ENCODE measurements at places on chromosomes 2 and 18.

GRCh38 chr2:73131807-73132206 is 19.1 kb upstream of the RAB11FIP5 start:
- no peak for DNase-seq

DNA sequence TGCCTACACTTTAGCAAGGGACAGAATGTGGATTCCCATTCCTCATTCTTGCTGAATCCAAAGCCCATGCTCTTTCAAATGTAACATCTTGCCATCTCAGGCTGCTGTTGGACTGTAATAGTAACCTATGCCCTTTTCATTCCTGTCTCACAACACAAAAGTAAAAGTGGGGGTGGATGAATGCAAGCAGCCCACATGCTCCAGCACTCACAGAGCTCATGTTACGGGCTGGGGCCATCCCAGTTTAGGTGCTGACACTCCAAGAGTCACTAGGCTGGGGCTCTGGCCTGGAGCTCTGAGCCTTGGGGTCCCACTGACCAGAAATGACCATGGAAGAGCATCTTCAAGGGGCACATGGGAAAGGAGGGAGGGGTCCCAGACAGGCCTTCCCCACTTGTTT is 47.6 kb downstream of the CCBE1 start:
- DNase-seq: no peak

- DNase-seq: no peak
Measured at GRCh38 chr2:224569654-224570053, 15.5 kb downstream of the CUL3 start.

GRCh38 chr2:20225294-20226151 is 593 bp upstream of the SDC1 start:
- no peak for DNase-seq

DNA sequence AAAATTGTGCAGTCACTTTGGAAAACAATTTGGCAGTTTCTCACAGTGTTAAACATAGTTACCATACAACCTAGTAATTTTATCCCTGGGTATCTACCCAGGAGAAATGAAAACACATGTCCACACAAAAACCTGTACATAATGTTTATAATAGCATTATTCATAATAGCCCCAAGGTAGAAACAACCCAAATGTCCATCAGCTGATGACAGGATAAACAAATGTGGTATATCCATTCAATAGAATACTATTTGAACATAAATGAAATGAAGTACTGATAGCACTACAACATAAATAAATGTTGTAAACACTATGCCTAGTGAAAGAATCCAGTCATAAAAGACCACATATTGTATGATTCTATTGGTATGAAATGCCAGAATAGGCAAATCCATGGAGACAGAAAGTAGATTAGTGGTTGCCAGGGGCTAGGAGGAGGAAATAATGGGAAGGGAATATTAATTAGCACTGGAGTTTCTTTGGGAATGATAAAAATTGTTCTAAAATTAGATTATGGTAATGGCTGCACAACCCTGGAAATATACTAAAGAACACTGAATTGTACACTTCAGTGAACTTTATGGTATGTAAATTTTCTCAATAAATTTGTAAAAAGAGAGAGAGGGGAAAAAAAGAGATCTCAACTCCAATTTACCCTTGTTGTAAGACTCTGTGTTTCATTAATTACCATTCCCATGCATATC is 20.8 kb upstream of the VIT start:
- DNase-seq: no peak

GRCh38 chr2:203763938-203764664 is 57.7 kb downstream of the CD28 start:
- no peak for DNase-seq

GRCh38 chr2:216056739-216057138 is 24.9 kb downstream of the PECR start:
- no peak for DNase-seq

DNA sequence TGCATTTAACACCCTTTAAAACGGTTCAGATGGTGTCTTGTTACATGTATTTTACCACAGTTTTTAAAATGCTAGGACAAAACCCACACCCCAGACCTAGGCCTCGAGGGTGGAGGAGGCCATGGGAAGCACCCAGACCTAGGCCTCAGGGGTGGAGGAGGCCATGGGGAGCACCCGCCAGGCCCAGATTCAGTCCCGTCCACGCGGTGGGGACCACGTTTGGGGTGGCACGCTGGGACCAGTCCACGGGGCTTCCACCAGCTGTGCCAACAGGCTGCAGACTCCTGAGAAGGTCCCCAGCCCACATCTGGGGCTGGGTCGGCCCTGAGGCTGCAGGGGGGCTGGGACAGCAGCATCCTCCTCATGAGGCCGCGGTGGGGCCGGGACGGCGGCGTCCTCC is 63.4 kb downstream of the SLC66A2 start:
- no peak for DNase-seq

DNA sequence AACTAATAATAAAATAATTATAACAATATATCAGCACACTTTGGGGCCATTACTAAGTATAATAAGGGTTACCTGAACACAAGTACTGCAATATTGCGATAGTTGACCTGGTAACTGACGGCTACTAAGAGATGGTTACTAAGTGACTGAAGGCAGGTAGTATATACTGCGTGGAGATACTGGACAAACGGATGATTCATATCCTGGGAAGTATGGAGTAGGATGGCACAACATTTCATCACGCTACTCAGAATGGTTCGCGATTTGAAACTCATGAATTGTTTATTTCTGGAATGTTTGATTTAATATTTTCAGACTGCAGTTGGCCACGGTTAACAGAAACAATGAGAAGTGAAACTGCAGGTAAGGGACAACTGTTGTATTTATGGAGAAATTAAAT is 39.5 kb upstream of the FLACC1 start:
- no peak for DNase-seq

- no peak for DNase-seq
Measured at GRCh38 chr2:151095463-151095862, 166.2 kb downstream of the RBM43 start.

GRCh38 chr2:166334805-166335204 is 40.9 kb downstream of the SCN9A start:
- DNase-seq: no peak

GRCh38 chr2:240626531-240627300 is 1.4 kb downstream of the GPR35 start:
- no peak for DNase-seq

DNA sequence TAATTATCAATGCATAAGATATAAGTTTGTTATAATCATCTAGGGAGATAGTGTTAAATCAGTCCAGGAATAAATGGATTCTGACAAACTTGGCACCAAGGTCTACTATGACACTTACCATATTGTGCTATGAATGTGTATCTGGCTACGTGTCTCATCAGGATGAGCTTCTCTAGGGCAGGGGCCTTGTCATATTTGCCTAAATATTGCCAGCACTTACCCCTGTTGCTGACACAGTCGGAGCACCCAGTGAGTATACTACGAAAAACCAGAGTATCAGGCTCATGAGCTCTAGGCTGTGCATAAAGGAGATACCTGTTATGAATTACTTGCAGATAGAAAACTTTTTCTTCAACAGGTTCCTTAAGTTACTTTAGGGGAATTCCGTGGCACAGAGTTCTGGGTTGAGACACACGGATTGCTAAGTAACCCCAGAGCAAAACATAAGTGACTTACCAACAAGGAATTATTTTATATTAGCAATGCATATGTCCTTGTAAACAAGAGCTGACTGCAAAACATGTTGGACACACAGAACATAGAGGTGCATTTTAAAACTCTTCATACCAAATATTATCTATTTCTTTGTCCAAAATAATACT is 7.7 kb upstream of the TTC39C start:
- DNase-seq: no peak

DNA sequence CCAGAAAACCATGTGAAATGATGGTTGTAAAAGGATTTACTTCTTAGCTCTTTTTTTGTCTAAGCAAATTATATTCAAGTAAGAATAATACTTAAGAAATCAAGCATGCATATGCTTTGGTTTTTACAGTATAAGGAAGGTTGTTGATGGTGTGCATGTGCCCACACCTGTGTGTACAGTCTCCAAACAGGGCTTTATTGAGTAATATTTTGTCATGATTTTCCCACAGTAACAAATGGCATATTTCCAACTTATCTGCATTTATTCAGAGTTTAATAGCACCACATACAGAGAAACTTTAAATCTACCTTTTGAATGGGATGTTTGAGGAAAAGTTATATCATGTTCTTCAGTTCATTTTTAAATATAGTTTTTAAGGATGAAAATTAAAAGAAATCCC is 76.5 kb upstream of the DSG1 start:
- no peak for DNase-seq

DNA sequence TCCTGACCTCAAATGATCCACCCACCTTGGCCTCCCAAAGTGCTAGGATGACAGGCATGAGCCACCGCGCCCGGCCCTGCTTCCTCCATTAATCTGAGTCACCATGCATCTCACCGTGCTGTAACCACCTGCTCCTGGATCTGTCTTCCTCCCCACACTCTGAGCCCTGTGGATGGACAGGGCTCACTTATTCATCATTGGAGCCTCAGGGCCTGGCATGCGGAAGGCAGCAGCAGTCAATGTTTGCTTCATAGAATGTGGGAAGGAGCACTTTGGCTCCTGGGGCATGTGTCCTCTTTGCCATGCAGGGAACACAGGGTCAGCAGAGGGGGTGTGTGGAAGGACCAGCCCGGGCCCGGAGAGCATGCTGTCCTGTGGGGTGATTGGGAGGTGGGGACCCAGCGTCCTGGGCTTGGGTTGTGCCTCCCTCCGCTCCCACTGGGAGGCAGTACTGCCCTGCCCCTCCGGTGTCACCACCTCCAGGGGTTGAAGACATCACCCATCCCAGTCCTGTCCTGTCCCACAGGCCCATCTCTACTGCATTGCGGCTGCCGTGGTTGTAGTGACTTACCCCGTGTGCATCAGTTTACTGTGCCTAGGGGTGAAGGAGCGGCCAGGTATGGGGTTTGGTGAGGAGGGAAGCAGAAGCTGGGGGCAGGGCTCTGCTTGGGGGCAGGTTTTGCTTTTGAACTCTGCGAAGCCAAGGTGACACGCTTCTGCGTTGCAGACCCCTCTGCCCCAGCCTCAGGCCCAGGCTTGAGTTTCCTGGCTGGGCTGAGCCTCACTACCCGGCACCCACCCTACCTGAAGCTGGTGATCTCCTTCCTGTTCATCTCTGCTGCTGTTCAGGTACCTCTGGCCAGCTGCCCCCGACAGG is 11.5 kb downstream of the MFSD2B start:
- peak; percentile 39 for DNase-seq

- DNase-seq: no peak
Measured at GRCh38 chr2:34547900-34548299, 948.8 kb upstream of the FAM98A start.

GRCh38 chr2:71888751-71889445 is 258.8 kb downstream of the CYP26B1 start:
- DNase-seq: no peak

GRCh38 chr2:19363474-19363778 is 5.0 kb upstream of the OSR1 start:
- DNase-seq: no peak

- DNase-seq: no peak
Measured at GRCh38 chr2:54568876-54569321, 112.8 kb downstream of the SPTBN1 start.

DNA sequence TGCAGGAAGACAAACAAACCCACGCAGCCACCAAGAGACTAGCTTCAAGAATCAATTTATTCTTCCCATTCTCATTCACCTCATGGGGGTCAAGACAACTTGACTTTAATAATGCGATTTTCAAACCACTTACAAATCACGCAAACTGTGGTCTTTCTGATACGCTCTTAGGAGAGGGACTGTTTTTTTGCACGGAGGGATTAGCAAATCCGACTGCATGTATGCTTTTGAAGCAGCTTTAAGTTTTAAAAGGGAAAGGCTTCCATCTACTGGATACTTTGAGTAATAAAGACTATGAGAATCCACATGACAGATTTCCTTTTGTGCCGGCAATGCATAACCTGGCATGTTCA is 322.9 kb upstream of the KCNJ3 start:
- no peak for DNase-seq

GRCh38 chr2:79235135-79235534 is 75.6 kb upstream of the REG3A start:
- no peak for DNase-seq

DNA sequence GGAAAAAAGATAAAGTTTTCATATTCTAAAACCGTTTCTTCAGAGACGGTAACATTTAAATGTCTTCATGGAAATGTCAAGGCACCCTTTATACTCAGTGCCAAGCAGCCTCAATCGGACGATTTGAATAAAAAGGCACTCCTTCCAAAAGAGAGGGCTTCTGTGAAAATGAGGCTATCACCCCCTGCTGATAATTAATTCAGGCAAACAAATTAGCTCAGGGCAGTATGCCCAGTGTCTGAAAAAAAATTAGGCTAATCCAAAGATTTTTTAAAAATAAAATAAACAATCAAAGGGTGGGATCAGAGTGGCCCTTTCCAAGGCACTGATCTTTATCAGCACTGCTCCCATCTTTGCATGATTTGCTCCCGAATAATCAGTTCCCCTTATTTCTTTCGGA is 151.0 kb upstream of the PID1 start:
- DNase-seq: no peak

- DNase-seq: no peak
Measured at GRCh38 chr2:143901185-143901842, 618.6 kb downstream of the ZEB2 start.

DNA sequence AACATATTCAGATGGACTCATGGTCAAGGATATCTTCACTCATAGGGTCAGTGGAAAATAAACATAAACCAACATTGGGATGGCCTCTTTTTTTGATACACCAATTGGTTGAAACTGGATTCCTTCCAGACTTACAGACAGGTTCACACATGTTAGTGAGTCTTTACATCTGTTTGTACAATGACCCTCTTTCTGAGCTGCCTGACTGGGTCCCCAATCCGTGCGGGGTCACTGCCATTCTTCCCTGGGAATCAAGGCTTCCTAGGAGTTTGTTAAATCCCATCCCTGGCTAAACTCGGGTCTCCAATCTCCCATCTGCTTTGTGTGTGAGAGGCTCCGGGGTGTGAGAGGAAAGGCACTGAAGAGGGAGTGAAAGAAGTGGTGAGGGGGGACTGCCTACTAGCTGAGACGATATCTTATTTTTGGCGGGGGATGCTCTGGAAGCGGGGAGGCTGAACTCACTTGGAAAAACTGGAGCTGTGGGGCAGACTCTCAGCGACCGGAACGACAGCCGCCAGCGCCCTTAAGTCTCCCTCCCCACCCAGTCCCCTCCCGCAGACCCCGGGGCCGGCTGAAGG is 487 bp downstream of the STARD6 start:
- DNase-seq: no peak

DNA sequence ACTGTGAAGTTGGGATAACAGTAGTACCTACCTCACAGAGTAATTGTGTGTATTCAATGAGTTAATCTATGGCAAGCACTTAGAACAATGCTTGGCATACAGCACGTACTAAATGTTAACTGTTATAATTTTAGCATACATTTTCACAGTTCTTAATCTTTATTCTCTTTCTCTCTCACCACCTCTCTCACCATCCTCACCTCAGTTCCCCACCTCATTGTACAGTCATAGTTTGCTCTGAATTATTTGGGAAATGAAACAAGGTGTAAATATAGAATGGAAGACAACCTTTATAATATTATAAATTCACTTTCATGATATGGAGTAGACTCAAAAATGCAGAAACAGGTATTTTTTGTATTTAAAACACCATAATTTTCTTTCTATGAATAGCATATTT is 40.0 kb upstream of the DNAH7 start:
- DNase-seq: no peak

GRCh38 chr2:156147594-156148330 is 184.8 kb downstream of the NR4A2 start:
- DNase-seq: no peak

GRCh38 chr2:195638750-195639149 is 18.3 kb upstream of the SLC39A10 start:
- no peak for DNase-seq
